ENCODE measurements at places on chromosomes 12 and 14.
A peak's percentile ranks its signal among the peaks of the same experiment; 100 is the strongest.

- no peak for DNase-seq
Observed at GRCh38 chr14:63543826-63544406, 739 bp upstream of the PPP2R5E start.

DNA sequence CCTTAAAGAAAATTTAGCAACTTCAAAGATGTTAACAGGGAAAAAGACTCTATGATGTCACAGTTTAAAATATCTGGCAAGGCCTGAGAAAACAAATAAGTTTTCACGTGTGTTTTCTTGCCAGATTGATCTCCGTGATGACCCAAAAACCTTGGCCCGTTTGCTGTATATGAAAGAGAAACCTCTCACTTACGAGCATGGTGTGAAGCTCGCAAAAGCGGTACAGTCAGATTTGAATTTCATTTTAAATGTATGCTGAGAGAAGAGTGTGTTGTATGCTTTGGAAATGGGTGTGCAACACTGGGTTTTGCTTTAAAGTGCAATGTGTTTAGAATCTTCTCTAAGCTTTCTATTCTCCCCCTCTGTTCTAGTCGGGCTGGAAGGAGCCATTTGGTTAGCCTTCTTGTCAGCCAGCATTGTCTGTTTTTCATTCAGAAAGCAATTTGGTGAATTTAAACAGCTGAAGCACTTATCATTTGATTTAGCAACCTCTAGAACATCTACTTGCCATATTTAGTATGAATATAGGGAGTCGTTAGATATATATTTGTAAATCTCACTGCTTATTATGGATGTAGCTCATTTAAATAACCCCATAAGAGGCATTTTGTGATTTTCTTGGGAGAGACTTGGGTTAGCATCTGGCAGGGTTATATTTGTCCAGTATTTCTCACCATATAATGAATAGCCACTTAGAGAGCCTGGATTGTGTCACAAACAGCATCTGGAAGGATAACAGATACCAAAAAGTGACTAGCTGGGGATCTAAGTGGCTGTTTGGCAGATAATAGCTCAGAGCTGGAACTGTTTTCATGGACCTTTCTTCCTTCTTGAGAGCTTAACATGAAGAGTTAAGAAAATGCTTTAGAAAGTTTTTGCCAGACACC is 35.5 kb downstream of the GPHB5 start:
- no peak for DNase-seq

DNA sequence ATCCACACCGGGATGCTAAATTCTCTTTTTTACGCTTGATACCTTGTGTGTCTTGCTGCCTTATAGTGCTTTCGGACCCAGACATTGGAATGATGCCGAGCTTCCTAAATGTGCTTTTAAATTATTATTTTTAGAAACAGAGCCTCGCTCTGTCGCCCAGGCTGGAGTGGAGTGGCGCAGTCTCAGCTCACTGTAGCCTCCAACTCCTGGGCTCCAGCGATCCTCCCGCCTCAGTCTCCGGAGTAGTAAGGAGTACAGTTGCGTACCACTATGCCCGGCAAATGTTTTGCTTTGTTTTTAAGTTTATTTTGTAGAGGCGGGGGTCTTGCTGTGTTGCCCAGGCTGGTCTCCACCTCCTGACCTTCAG is 489 bp upstream of the EML5 start:
- no peak for DNase-seq

- DNase-seq: no peak
Observed at GRCh38 chr12:129657179-129657578, 246.6 kb downstream of the TMEM132D start.

GRCh38 chr14:72790887-72791566 is 102.9 kb downstream of the DPF3 start:
- no peak for DNase-seq

DNA sequence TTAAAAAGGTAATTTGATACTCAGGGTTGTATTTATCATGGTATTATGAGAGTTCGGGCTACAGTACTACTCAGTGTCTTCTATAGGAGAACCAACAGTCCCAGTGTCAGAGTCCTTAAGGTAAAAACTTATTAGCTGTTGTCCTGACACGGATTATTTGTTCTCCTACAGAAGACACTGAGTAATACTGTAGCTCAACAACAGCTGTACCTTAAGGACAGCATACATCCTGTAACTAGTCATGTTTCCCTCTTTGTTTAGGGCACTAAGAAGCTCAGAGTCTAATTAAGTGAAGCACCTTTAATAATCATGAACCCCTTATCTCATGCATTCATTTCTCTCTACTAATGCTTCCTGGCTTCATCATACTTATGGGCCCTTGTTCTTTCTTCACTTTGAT is 33.9 kb downstream of the ARF6 start:
- no peak for DNase-seq

- no peak for DNase-seq
Observed at GRCh38 chr12:51127050-51127729, 43.8 kb upstream of the CSRNP2 start.

GRCh38 chr14:59303216-59303615 is 114.7 kb downstream of the DAAM1 start:
- DNase-seq: no peak

DNA sequence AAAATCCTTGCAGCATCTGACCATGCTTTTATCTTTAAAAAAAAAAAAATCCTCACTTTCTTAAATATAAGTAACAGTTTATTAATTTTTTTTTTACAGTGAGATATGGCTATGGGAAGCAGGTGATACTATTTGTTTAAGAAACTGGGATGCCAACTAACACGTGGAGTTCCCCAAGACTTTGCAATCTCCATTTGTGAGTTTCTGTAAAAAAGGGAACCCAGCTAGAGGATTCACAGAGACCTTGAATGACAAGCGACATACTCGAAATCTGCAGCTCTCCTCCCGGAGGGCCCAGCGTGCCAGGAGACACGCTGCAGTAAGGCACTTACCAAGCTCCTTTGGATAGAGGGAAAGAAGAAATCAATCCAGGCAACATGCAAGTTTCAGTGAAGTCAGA is 30.1 kb downstream of the SLC15A4 start:
- no peak for DNase-seq

DNA sequence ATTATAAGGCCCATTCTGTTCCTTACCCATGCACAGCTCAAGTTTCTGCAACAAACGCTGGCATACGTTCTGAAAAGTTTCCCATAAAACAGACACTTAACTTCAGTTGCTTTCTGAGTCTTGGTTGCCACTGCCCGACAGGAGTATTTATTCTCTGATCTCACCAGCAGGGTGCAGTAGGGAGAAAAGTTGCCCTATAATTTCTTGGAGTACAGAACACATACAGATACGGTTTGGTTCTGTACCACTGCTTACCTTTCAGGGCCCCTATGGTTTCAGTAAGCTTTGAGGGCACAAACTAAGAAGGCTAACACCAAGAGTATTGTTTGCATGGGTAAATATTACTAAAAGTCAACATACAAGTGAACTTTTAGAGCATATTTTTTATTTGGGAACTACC is 77.9 kb downstream of the SPATA7 start:
- no peak for DNase-seq

DNA sequence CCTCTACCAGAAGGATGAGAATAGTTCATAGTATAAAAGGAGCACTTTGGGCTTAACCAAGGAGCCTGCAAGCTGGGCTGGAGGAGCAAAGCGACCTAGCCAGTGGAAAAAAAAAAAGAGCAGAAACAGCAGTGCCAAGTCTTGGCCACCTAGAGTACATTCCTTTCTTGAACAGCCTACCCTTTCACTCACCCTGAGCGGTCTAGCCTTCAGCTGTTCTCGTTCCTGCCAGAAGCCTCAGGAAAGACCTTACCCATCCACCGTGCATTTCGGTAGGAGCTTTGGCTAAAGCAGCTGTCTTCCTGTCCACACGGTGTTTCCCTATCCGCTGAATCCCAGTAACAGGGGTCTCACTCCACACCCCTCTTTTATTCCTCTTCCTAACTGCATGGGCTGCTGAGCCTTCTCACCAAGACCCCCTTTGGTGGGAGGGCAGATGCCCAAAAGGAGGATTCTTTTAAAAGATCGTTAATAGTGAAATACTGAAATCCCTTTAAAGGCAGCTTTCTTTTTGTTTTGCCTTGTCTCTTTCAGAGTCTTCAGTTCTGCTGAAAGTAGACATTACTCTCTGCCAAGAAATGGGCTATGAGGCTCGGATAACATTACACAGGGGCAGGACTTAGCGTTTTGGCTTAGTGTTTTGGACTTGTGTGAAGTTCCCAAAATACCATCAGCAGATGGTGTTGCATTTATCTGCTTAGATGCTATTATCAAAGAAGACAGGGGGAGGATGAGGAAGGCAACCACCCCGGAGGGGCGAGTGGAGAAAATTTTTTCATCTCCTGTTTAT is 88.5 kb upstream of the METAP2 start:
- no peak for DNase-seq

GRCh38 chr14:31271648-31272047 is 64.1 kb upstream of the HECTD1 start:
- no peak for DNase-seq

DNA sequence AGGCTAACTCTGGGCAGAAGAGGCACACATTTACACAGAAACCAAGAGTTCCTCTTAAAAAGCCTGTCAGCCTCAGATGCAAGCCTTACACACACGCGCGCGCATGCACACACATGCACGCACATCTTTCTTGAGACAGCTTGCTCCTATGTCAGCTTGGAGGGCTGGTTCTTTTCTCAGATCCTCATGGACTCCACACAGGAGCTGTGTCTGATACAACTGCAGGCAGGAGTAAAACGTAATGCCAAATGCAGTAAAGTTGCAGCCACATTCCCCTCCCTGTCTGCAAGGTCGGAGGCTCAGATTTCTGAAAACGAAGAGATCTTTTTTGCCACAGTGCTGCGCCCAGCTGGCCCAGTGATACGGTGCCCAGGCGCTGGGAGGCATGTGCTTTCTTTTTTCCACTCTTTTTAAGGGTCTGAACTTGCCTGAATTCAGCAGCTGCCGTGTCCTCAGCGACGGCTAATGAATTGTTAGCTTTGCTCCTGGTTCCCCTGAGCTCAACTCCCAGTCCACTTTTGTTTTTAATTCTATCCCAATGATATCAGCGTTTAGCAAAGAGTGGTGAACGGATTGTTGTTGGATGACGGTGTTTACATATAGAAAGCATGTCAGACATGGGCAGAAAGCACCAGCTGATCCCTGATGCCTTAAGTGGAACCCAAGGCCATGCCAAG is 72.9 kb upstream of the FOXN3 start:
- DNase-seq: no peak

- no peak for DNase-seq
Observed at GRCh38 chr12:123532808-123533649, 490 bp downstream of the RILPL1 start.

DNA sequence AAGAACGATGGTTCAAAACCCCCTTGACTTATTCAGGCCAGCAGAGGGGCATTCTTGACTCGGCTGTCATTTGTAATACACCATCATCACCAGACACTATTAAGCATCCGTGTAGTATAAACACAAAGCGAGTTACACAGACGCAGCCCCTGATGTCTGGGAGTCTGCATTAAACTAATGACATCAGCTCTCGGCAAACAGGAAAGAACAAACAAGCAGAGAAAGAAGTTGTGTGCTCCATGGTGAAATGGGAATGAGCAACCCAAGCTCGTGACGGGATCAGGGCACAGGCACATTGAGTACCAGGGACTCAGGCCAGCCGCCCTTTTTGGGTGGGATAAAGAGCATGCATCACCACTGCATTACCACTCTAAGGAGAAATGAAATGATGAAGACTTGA is 460.1 kb downstream of the MED13L start:
- DNase-seq: no peak

GRCh38 chr12:120834489-120835303 is 69.5 kb downstream of the SPPL3 start:
- DNase-seq: no peak

- DNase-seq: no peak
Observed at GRCh38 chr14:32977913-32978312, 39.2 kb downstream of the NPAS3 start.

DNA sequence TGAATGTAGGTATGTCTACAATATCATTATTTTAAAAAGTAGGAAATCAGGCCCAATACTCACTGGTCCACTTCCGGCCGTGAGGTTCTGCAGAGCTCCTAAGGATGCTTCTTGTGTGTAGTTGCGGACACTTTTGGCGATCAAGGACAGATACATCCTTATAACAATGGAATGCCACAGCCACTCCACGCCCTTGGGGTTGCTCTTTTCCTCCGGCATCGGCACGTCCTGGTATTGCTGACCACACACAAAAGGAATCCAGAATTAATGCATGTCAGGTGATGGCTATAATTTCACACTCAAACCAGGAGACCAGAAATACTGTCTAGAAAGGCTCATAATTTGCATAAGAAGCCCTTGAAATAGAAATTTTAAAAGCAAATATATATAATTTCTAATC is 65.6 kb upstream of the YARS2 start:
- no peak for DNase-seq

- DNase-seq: peak; percentile 69
Observed at GRCh38 chr14:104924421-104925213, at the start of gene PLD4. Gene PLD4, plus strand, starts transcription at chr14:104924879. Its CDS starts 2,262 bp downstream, at chr14:104927141.

DNA sequence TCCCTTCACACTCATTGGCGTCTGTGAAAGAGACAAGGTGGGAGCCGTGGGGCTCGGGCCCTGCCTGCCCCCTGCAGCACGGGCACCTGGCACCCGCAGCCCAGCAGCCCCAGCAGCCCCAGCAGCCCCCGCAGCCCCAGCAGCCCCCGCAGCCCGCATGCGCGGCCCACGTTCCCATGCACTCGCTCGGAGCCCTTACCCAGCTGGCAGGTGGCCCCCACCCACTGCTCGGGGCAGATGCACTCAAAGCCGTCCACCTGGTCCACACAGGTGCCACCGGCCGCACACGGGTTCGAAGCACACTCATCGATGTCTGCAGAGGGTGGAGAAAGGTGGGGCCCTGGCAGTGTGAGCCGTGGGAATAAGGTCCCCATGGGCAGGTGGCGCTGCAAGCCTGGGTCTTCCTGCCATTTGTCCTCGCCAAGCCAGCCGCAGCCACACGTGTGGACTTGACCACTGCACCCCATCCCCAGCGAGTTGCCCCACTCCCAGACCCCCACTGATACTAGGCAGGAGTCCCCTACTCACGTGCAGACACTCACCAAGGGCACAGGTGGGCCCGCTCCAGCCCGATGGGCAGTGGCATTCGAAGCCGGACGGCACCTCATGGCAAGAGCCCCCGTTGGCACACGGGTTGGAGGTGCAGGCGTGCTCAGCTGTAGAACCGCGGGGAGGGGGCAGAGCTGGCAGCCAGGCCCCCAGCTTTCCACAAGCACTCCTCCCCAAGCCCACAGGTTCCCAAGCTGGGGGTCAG is 17.3 kb downstream of the JAG2 start:
- DNase-seq: no peak

Measured in bone marrow (tissue), 2 donors.